Nephron progenitor cell (in vitro differentiated cells): ENCODE measurements at places on chromosomes 2 and 18.

- H3K4me3 ChIP-seq = no peak overlapping the region
- no peaks in the 10 kb centered on the region for H3K4me1 ChIP-seq
- H3K36me3 ChIP-seq = no peaks in the 10 kb centered on the region
- DNase-seq = no peak
- H3K27me3 ChIP-seq = peaks cover 55% of the 10 kb centered on the region
These were observed 4.8 kb downstream of the ITGA4 start for GRCh38 chr2:181462033-181462432.

DNA sequence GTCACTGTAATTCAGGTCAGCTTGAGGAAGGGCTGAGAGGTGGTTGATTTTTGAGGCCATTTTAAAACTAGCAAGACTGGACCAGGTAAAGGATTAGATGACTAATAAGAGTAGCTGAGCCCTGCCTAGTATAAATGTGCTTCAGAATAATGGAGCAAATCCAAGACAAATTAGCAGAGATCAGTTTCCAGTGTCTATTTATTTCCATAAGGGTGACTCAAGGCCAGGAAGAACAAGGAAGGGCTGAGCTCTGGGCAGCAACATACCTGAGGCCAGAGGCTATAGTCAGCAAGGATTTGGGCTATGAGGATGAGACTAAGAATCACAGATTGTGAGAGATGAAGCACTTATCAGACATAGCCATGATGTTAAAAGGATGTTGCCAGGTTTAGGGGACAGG, 339.0 kb upstream of the LRRTM1 start:
- H3K4me3 ChIP-seq = no peak overlapping the region
- DNase-seq = no peak
- H3K27me3 ChIP-seq = peaks cover 3% of the 10 kb centered on the region
- no peaks in the 10 kb centered on the region for H3K4me1 ChIP-seq

- peaks cover 6% of the 10 kb centered on the region for H3K27me3 ChIP-seq
- DNase-seq = no peak
- no peaks in the 10 kb centered on the region for H3K36me3 ChIP-seq
- H3K27ac ChIP-seq = no peak overlapping the region
- H3K4me3 ChIP-seq = no peak overlapping the region
These were observed 634.3 kb upstream of the SOX11 start for GRCh38 chr2:5057891-5058351.

DNA sequence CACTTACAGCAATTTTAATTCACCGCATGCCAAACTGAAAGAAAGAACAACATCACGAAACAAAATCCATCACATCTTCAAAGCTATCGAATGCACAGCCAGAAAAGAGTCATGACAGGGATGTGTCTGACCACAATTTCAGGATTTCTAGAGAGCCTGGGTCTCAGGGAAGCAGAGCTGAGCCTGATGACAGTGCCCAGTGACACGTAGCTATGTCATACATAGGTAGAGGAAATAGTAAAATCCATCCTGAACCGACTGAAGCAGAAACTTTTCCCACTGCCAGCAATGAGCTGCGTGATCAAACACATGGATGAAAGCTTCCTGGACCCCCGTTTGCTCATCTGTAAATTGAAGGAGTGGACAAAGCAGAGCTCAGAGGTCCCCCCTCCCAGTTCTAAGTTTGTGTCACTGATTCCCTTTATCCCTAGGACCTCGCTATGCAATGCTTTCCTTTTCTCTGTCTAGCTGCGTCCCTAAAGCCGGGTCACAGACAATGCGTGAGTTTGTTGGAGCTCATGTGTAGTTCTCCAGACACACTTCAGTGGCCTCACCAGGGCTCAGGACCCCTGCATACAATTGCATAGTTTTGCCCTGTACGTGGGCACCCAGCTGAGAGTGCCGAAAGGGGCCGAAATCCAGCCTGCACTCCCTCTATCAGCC, 37.6 kb downstream of the CCBE1 start:
- H3K4me3 ChIP-seq = peak overlapping the region; percentile 45
- H3K4me1 ChIP-seq = peaks cover 62% of the 10 kb centered on the region
- DNase-seq = no peak
- no peaks in the 10 kb centered on the region for H3K36me3 ChIP-seq
- H3K27me3 ChIP-seq = peaks cover 2% of the 10 kb centered on the region

DNA sequence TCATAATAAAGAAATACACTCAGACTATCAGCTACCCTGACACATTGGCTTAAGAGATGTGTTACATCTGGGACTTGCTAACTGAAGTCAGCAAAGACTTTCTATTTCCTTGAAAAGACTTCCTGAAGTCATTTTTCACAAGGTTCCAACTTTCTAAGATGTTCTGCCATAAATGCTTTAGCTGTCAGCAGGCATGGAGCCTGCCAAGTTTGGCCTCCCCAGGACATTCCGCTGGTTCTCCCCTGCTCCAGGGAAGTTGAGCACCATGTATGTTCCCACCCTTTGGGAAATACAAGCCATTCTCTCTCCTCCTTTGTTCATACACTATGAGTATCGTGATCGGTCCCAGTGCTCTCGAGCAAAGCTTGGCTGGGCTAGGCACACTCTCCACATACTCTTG, 202.7 kb upstream of the CCDC68 start:
- no peak overlapping the region for H3K27ac ChIP-seq
- H3K4me3 ChIP-seq = no peak overlapping the region
- no peak for DNase-seq
- peaks cover 11% of the 10 kb centered on the region for H3K27me3 ChIP-seq
- H3K36me3 ChIP-seq = no peaks in the 10 kb centered on the region

- no peak overlapping the region for H3K4me3 ChIP-seq
- H3K27me3 ChIP-seq = peaks cover 14% of the 10 kb centered on the region
- H3K27ac ChIP-seq = no peak overlapping the region
These were observed 14.9 kb upstream of the ITM2C start for GRCh38 chr2:230849633-230850357.

DNA sequence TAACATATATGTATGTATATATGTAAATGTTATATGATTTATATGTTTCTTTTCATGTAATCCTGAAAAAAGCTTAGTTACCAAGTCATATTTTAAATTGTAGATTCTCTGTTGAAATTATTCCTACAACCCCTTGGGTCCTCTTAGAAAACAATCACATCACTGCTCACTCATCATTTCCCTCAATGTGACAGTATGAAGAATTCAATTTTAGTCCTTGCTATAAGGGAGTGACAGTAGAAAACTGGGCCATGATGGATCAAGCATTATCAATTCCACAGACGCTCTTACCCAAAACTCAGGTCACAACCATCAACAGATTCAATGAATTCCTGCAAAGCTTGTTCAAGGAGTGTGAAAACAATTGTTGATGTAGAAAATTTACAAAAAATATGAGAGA, 1389.5 kb upstream of the ACVR2A start:
- H3K27ac ChIP-seq = no peak overlapping the region
- peaks cover 4% of the 10 kb centered on the region for H3K36me3 ChIP-seq
- H3K4me3 ChIP-seq = no peak overlapping the region
- DNase-seq = no peak

DNA sequence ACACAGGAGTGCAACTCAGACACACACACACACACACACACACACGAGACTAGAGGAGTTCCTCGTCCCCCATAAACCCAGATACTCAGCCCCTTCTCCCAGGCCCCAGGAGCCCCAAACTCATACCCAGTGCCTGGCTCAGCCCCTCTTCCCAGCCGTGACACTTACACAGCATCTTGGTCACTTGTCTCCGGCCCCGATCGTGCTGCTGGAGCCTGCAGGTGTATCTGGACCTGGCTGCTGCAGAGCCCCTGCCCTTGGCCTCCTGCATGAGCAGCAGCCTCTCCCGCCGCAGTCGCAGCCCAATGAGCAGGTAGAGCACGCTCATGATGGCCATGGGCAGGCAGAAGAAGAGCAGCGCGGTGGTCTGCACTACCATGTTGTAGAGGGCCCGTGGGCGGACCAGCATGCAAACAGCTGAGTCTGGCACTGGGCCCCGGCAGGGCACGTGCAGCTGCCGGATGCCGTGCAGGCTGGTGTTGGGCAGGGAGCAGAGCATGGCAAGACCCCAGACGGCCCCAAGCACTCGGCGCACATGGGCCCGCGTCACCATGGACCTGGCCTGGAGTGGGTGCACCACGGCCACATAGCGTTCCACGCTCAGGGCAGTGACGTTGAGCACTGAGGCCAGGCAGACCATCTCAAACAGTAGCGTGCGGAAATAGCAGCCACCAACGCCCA, 2.1 kb downstream of the NMUR1 start:
- DNase-seq = no peak
- H3K27ac ChIP-seq = no peak overlapping the region
- no peaks in the 10 kb centered on the region for H3K36me3 ChIP-seq
- H3K4me1 ChIP-seq = peaks cover 5% of the 10 kb centered on the region
- H3K4me3 ChIP-seq = no peak overlapping the region
- H3K27me3 ChIP-seq = peaks cover 40% of the 10 kb centered on the region

DNA sequence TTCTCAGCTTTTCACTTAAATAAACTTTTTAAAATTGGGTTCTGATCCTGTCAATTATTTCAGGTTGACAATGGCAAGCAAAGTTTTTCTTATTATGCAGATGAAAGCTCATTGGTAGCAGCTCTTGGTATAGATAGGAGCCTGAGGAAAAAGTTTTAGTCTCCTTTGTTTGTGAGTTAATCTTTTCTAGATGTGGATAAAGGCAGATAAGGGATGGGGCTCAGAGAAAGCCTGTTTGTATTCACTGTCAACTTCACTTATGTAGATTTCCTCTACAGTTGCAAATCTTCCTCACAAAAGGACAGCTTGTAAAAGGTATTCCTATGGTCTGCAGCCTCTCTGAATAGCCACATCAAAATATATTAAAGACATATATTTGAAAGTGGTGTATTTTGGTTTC, 224.5 kb upstream of the SPOPL start:
- no peak overlapping the region for H3K27ac ChIP-seq
- no peak for DNase-seq
- H3K4me1 ChIP-seq = peaks cover 19% of the 10 kb centered on the region
- H3K36me3 ChIP-seq = no peaks in the 10 kb centered on the region
